ENCODE measurements at places on chromosomes 2 and 18. TPM values are rescaled to one million over a fixed set of nuclear protein-coding genes. Genes with fewer than 3 reads are reported as not detected.

Gene ARID5A
- total RNA-seq, result 80.0 TPM

Gene FOXI3
- not detected for total RNA-seq

DNA sequence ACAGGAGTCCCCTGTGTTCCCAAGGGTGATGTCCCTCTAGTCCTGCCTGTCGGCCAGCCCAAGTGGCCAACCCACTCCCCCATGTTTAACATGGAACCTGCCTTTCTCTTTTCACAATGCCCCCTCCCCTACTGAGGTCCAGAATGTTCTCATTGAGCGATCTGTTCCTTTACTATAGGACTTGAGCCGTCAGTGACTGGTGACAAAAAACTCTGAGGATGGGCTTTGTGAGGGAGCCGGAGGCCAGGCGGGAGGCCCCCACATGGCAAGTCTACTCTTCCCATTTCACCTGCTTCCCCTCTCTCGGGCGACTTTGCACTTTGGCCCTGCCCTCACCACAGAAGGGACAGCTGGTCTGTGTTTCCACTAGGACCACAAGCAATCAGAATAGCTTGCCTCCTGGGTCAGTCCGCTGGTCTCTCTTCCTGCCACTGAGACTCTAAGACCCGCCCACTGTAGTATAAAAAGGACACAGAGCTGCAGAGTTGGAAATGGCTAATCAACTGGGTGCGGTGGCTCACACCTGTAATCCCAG is 146.5 kb upstream of the RAB12 start:
- DNase-seq, result no peak
- H3K4me1 ChIP-seq, result no peaks in the 10 kb centered on the region
- no peak overlapping the region for H3K27ac ChIP-seq
- H3K27me3 ChIP-seq, result no peaks in the 10 kb centered on the region
- no peak overlapping the region for H3K4me3 ChIP-seq
- H3K36me3 ChIP-seq, result no peaks in the 10 kb centered on the region

DNA sequence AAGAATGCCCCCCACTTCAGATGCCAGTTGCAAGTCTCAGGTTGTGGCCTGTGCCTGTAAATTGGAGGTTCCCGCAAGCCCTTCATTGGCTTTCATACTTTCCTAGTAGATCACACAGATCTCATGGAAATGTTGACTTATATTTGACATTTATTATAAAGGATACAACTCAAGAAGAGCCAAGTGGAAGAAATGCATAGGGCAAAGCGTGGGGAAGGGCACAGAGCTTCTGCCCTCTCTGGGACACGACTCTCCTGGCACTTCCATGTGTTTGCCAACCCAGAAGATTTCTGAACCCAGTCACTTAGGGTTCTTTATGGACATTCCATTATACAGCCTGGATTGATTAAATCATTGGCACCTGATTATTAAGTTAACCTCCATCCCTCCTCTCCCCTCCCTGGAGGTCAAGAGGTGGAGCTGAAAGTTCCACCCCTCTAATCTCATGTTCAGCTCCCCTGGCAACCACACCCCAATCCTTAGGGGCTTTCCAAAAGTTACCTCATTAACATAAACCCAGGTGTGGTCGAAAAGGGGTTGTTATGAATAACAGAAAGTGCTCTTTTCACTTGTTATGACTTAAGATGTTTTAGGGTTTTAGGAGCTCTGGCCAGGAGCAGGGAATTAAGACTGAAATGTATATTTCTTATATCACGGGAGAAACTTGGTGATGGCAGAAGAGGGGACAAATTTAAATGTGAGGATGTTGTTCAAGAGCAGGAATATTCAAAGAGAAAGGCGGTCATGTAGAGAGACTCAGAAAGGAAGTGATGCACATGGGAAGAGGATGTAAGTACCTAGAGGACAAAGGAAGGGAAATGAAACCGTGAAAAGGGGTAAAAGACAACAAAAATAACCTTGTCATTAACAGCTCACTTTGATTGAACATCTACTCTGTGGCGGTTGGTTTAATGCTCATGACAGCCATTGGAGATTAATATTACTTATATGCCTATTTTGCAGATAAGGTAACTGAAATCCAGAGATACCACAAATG is 31.8 kb downstream of the SP100 start:
- H3K27ac ChIP-seq, result peak overlapping the region; percentile 22
- DNase-seq, result peak; percentile 34
- H3K36me3 ChIP-seq, result peaks cover 71% of the 10 kb centered on the region
- peaks cover 43% of the 10 kb centered on the region for H3K4me1 ChIP-seq

DNA sequence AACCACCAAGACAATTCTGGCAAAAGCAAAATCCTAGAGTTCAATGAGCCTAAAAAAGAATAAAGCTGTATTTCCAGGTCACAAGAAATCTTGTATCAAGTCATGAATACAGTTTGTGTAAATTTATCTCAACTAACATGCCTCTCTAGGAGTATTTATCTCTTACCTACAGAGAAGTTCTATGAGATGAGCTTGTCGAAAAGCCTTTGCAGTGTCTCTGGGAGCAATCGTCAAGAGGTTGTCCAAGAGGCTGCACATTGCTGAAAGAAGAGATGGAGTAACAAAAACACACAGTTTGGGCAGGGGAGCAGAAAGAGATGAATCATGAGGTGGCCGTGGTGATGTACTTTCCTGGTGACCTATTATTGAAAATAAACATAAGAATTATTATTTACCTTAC is 112.0 kb upstream of the CD226 start:
- no peaks in the 10 kb centered on the region for H3K27me3 ChIP-seq
- no peaks in the 10 kb centered on the region for H3K4me1 ChIP-seq
- H3K27ac ChIP-seq, result no peak overlapping the region
- no peaks in the 10 kb centered on the region for H3K36me3 ChIP-seq
- H3K4me3 ChIP-seq, result no peak overlapping the region
